ENCODE measurements at places on chromosomes 16 and 17.

GRCh38 chr17:75516619-75517296 is 430 bp downstream of the TSEN54 start:
- peak; percentile 62 for DNase-seq

DNA sequence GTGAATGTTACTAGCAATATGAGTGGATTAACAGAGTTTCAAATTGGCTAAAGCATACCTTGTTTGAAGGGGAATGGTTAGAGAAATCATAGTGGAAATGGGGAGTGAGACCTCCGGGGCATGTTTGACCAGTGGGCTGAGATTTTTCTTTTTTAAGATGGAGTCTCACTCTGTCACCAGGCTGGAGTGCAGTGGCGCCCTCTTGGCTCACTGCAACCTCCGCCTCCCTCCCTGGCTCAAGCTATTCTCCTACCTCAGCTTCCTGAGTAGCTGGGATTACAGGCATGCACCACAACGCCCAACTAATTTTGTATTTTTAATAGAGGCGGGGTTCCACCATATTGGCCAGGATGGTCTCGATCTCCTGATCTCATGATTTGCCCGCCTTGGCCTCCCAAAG is 9.6 kb downstream of the CDRT15 start:
- no peak for DNase-seq

DNA sequence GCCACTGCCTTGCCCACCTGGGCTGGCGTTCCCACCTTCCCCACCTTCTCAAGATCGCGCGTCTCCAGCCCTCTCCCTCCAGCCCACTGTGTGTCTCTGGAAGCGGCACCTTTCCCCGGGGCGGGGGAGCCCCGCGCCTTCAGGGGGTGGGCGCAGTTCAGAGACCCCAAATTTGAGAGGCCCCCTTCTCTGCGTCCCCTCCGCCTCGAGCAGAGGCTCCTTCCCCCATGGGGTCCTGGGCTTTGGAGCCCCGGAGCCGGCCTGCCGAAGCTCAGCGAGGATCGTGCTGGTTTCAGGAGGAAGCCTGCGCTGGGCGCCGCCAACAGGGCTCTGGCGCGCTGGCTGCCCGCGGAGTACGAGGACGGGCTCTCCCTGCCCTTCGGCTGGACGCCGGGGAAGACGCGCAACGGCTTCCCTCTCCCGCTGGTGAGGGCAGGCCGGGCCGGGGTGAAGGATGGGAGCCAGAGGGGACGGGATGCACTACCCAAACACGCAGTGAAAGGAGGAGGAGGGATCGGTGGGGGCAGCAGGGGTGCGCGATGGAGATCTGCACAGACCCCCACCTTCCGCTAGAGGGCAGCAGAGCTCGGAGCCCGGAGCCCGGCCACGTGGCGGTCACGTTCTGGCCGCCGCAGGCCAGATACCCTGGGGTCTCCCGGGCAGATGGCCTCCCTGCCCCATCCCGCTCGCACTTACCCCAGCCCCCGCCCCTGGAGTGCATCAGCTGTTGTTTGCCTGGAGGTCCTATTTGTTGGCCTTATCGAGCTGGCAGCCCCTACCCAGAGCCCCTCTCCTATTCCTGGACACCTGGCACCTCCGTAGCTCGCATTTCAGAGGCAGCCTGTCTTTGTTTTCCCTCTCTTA is 11.1 kb downstream of the LPO start:
- DNase-seq = peak; percentile 85

DNA sequence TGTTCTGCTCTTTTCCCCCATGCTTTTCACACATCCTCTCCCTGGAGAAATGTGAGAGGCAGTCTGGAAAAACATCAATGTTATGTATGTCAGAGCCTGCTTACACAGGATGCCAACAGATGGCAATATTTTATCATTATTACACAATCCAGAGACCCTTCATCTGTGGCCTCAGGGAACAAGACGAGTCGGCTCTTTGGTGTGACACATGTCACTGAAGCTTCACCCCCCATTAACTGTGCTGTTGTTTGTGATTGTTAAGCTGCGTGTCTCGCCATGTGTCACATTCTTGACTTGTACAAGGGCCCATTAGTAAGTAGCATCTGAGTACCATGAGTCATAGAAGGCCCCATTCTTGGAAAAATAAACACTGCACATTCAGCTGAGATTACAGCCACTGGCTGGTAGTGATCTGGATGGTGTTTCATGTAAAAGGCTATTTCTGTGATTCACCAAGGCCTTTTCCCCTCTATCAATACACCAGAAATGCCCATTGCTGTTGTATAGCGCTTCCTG is 682.1 kb upstream of the SOX9 start:
- DNase-seq = no peak

- no peak for DNase-seq
Observed at GRCh38 chr16:48352648-48353390, 32.4 kb downstream of the SIAH1 start.

DNA sequence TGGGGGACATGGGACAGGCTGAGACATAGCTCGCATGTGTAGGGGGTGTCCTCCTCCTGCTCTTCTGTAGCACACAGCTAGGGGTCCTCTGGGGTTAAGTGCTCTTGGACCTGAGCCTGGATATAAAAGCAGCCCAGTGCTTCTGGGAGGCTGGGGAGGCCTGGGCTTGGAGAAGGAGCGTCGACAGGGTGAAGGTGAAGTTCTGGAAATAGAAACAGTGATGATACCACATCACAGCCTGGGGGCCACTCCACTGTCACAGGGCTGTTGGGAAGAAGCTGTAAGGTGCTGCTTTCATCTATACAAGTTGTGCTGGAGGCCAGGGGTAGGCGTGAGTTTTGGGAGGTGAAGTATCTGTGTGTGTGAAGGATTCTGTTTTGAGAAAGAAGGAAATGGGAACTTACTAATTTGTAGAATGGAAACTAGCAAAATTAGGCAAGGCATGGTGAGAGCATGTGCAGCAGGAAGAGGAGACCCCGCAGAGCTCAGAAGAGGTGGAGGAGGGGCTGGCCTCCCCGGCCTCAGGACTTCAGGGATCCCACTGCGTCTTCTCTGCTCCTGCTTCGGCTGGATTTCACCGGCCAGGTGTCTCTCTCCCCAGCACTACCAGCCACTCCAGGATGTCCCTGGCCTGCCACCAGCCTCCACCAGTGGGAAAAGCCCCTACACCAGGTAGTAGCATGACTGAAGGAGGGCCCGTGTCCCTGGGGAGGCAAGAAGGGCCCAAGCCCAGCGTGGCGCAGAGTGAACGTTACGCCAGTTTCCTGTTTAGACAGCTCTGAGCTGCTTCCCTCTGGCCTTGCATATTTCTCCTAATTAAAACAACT is 19.4 kb downstream of the PLCG2 start:
- peak; percentile 70 for DNase-seq

GRCh38 chr16:75262104-75262799 is 10.8 kb upstream of the BCAR1 start:
- peak; percentile 8 for DNase-seq

DNA sequence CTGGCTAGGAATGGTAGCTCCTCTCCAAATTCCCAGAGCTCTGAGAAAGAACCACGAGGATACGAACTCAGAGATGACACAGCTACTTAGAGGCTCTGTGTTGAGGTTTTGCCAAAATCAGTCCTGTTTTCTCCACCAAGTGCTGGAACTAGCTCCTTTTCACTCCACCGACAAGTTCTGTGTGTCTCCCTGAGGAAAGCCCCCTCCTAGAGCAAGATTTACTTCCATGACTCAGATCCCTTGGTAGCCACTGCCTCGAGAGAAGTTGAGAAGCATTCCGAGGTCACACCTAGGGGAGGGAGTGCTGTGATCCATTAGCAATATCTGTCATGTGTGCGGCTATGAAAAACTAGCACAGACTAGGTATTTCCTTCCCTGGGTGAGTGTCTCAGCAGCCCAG is 30.6 kb downstream of the IL21R start:
- DNase-seq = peak; percentile 4

DNA sequence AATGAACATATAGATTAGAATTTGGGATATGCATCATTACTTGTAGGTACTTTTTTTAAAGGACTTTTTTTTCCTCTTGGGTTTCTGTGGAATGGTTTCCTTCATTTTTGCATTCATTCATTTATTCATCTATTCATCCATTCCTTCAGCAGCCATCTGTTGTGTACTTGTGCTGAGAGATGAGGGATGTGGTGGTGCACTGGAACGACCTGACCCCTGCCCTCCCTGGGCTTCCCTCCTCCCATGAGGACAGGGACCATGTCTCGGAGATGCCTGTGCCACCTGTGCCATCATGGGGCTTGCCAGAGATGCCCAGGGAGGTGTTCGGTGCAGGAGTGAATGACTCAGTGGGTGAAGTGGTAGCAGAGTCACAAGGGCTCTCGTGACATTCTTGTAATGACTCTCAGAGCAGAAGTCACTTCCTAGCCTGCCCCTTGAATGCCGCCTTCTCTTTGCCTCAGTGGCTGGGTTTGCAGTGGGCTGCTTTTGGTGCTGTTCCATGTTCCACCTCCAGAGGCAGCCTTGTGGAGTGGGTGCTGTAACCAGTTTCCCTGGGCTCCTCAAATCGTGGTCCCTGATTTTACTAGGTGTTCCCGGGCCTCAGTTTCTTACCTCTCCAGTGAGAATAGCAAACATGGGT is 43.9 kb downstream of the CLEC16A start:
- peak; percentile 91 for DNase-seq

GRCh38 chr16:85428168-85428898 is 184.8 kb upstream of the GSE1 start:
- DNase-seq = peak; percentile 73

DNA sequence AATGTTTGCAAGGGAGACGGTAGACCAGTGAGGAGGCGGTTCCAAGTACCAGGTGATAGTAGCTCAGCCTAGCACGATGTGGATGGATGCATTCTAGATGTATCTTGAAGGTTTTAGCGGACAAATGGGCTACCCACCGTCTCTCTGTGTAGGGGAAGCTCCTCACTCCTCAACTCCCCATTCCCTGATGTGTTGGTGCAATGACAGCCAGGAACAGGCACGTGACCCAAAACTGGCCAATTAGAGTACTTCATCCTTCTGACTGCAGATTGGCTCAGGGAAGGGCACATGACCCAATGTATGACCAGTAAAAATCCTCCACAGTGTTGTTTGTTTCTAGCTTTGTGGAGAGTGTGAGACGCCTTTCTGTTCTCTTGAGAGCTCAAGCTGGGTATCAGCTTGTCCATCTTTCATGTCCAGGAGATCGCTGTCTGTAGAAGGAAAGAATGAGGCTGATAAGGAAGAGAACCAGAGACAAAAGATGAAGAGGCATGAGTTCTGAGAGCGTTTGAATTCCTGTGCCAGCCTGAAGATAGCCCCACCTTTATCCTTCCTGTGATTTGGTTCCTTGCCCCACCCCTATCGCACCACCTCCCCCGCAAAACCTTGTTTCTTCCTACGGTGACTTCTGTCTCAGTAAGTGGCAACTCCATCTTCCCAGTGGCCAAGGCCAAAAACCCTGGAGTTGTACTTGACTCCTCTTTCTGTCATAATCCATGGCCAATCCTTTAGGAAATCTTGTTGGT is 2.3 kb upstream of the BORCS6 start:
- DNase-seq = peak; percentile 79

DNA sequence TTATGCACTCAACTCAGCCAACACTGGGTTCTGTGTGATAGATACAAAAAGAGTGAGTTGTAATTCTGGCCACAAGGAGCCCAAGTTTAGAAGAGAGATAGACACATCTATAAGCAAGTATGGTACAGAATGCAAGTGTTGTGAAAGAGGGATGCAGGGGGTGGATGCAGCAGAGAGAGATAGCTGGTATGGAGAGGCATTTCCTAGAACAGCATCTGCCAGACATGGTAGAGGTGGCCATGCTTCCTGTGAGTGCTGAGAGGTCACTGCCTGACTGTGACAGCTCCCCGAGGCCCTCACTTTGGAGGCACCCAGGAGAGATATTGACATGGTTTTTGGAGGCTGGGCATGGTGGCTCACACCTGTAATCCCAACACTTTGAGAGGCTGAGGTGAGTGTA is 2.0 kb upstream of the KRTAP16-1 start:
- no peak for DNase-seq

DNA sequence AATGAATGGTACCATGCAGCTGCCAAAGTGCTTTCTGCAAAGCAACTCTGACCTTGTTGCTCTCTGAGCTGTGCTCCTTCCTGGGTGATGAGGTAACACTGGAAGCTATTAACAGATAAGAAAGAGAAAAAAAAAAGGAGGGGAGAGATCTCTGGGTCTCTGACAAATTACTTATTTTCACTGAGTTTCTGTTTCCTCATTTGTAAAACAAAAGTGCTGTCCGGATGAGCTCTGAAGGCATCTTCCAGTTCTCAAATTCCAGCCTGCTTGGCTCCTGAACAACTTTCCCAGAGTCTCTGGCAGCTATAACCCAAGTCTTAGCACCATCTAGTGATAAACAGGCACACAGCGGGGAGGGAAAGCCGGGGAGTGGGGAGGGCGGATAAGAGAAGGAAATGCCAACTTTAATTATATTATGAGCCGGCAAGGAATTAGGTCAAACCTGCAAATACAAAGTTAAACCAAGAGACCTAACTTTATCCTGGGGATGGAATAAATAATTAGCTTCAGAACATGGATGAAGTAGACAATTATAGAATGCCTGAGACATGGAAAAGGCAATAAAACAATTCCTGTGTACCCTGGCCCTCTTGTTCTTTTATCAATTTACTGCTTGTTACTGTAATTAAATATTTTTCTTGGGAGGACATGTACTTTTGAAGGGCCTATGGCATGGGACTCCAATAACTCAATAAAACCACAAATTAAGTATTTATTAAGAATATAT is 61.3 kb upstream of the KIFC3 start:
- DNase-seq = peak; percentile 16

DNA sequence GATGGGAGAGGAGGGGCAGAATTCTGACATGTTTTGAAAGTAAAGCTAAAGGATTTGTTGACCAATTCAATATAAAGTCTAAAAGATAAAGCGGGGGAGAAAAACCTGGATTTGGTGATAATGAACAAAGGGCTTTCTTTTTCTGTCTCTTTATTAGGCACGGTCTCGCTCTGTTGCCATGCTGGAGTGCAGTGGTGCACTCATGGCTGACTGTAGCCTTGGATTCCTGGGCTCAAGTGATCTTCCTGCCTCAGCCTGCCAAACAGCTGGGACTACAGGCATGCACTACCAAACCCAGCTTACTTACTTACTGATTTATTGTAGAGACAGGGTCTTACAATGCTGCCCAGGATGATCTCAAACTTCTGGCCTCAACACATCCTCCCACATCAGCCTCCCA is 7.5 kb downstream of the CDR2 start:
- no peak for DNase-seq

DNA sequence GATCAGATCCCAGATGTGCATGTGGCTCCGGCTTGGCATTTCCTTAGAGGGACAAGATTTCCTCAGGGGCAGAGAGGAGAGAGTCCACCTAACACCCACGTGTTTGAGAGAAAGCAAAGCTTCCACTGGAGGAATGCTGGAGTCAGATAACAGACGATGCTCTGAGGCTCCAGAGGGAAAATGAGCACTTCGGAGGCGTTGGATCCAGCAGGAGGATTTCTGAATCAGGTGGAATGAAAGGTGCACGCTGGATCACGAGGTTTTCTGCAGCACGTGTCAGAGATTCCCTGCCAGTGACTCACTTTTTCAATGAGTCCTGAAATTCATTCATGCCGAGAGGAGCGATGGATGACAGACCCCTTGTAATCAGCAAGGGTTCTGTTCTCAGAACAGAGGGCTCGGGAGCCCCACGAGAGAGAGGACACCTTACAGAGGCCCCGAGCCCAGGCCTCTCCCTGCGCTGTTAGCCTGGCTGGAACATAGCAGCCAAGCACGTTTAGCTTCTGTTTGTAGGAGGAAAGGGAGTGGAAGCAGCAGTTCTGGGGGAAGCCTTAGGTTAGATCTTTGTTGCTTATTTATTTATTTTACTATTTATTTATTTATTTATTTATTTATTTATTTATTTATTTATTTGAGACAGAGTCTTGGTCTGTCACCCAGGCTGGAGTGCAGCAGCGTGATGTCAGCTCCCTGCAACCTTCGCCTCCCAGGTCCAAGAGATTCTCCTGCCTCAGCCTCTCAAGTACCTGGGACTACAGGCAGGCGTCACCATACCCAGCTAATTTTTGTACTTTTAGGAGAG is 49.3 kb upstream of the JPH3 start:
- DNase-seq = no peak

GRCh38 chr16:77660311-77660710 is 62.0 kb upstream of the NUDT7 start:
- no peak for DNase-seq
